Activated T-helper 2 cell treated with anti-CD3 and anti-CD28 coated beads, Interferon-gamma antibody, Interleukin-2, Interleukin-4, amounts not matched to agents 10 μg/mL and 5 μg/mL and 100 μg/mL, durations not matched to agents 14 hours and 24 hours and 36 hours (primary cell): ENCODE measurements at places on chromosomes 11 and 22. TPM values are rescaled to one million over a fixed set of nuclear protein-coding genes. Genes with fewer than 3 reads are reported as not detected.

CD248 gene
- not detected in 2 replicates for total RNA-seq

RANBP1 gene
- total RNA-seq = 444 and 452 TPM in 2 replicates

SUSD2 gene
- total RNA-seq = 0.32 and 0.64 TPM in 2 replicates

E2F8 gene
- 24.0 TPM in 2 replicates for total RNA-seq

ZNF215 gene
- 5.1 and 6.7 TPM in 2 replicates for total RNA-seq

PEX16 gene
- total RNA-seq = 30.8 and 38.5 TPM in 2 replicates

SLC17A6 gene
- total RNA-seq = not detected in 2 replicates

MN1 gene
- 0.09 and 0.16 TPM in 2 replicates for total RNA-seq

RCE1 gene
- 27.5 and 27.8 TPM in 2 replicates for total RNA-seq

ANO1 gene
- total RNA-seq = not detected in 2 replicates

THY1 gene
- total RNA-seq = 35.2 and 37.3 TPM in 2 replicates

CELSR1 gene
- total RNA-seq = 0.30 and 0.41 TPM in 2 replicates

OR51B4 gene
- total RNA-seq = not detected in 2 replicates
